Stimulated activated CD4-positive, alpha-beta T cell treated with anti-CD3 and anti-CD28 coated beads, Interleukin-1b, Interleukin-23, amount 100 ng/mL, for 4 hours (primary cell): ENCODE measurements at places on chromosomes 2 and 18.

DNA sequence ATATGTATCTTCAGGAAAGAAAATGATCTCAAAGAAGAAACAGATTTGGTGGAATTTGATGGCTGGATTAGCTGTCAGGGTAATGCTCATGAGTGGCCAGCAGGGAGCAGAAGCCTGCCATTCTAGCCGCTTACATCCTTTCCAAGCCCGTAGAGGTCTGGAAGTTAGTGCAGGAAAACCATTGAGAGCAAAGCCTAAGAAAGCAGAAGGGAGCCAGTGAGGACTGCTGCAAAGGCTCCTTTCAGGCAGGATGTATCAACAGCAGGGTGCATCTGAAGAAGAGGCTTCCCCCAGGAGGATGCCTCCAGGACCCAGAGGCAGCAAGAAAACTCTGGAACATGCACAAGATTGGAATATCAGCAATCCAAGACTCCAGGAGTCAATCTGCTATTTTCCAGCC, 22.9 kb upstream of the LBH start:
- DNase-seq, result no peak

DNA sequence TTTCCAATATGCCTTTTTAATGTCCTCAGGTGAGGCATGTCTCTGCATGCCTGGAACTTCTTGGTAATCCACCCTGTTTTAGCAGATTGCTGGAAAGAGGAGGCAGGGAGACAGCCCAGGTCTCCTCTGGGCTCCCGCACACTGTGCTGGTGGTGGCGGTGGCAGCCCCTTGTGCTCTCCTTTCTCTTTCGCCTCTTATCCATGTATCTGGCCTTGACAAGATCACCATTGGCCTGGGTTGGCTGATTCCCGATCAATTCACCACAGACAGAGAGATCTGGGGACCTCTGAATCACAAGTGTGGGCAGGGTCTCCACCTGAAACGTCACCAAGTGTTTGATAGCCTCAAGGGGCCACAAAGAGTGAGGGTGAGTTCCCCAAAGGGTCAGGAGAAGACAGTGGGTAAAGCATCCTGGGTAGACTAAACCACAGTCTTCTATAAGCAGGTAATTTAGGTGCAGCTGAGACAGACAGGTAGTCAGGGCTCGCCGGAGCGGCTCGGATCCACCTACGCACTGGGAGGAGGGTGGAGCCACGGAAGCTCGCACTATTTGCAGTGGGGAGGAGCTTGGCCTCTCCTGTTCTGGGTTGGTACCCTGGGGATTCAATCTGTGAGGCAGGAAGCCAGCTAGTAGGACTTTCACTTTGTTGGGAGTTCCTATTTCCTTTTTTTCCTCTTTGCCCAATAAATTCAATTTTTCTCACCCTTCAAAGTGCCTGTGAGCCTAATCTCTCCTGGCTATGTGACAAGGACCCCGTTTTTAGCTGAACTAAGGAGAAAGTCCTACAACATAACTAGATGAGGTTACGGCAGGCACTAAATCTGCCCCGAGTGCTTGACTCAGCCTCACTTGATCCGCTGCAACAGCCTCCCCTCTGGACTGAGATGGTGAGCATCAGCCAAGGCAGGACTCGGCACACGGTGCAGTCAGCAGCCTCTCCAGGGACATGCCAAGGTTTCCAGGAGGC, 57.6 kb downstream of the SLC4A3 start:
- DNase-seq, result peak; percentile 23

GRCh38 chr18:45156946-45157345, 458.3 kb upstream of the SLC14A2 start:
- no peak for DNase-seq

GRCh38 chr2:70596739-70597138, 43.1 kb upstream of the TGFA start:
- no peak for DNase-seq

DNA sequence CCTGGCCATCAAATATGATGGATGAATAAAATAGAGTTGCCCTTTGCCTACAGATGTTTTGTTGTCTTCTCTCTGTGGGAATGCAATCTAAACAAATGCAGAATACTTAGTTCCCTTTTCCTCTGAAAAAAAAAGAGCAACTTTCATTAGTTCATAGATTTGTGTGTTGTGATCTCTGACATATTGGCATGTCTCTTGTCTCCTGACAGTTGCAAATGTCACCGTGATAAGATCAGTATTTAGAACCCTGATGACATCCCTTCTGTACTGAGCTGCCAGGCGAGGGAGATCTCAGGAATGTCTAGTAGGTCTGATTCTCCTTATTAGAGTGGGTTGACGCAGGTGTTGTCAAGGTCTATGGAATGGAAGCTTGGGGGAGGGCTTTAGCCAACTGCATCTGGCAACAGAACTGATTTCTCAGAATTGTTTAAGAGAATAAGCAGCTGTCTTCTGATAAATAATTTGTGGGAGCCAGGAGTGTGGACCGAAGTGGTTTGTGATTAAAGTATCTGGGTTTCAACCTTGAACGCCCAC, 130.4 kb downstream of the GALR1 start:
- DNase-seq, result no peak

DNA sequence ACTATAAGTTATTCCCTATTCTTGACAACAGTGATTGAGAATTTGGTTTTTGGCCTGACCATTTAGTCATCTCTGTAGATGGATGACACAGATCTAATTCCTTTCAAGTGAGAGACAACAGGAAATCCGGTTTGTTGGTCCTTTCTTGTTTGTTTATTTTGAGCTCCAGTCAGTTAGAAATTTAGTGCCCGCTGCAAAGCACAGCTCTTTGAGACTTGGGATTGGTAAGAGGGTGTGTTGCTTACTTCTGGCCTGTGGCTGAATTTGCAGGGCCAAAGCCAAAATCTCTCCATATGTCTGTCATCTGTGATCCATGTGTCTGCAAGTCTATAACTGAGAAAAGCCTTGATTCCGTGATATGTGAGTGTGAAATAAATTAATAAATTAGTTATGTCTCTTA, 74.3 kb downstream of the BIN1 start:
- DNase-seq, result no peak

- DNase-seq, result no peak
These were observed 293.7 kb downstream of the NDUFA10 start for GRCh38 chr2:239731422-239731821.

DNA sequence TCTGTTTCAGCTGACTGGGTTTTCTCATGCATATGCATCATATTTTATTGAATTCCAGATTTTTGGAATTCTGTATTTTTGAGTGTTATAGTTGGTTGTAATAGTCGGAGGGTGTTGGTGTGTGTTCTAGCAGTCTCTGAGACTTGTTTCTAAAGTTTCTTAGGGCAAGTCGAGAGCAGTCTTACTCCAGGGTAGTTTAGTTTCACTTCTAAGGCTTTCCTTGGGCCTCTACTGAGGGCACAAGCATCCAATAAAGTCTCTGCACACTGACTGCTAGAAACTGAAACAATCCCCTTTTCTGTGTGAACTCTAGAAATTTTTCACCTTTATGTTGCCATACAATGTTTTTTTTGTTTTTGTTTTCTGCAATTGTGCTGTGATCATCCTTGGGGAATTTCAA, 663.7 kb upstream of the LRATD1 start:
- no peak for DNase-seq

GRCh38 chr2:240498171-240498957, 59.4 kb downstream of the ANKMY1 start:
- no peak for DNase-seq
